CD8-positive, alpha-beta memory T cell (primary cell): ENCODE measurements at places on chromosomes 16 and 17.
A peak's percentile ranks its signal among the peaks of the same experiment; 100 is the strongest.

DNA sequence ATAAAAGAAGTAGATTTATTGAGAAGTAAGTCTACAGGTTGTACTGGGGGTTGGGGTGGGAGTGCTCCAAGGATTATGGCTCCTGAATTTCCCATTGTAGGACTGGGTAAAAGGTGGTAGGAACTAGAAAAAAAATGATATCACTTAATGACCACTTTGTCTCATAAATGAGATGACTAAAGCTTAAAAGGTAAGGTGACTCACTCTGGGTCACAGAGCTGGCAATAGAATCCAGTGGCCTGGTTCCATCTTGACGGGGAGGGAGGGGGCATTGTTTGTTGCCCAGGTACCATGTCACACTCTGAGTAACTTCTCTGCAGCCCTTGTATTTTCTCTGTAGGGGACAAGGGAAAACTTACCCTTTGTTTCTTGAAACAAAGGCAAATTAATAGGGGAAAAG lies 126.1 kb downstream of the PITPNC1 start:
- peaks cover 19% of the 10 kb centered on the region for H3K4me1 ChIP-seq
- no peak overlapping the region for H3K27ac ChIP-seq
- DNase-seq, result no peak
- no peak overlapping the region for H3K4me3 ChIP-seq
- H3K27me3 ChIP-seq, result no peaks in the 10 kb centered on the region

DNA sequence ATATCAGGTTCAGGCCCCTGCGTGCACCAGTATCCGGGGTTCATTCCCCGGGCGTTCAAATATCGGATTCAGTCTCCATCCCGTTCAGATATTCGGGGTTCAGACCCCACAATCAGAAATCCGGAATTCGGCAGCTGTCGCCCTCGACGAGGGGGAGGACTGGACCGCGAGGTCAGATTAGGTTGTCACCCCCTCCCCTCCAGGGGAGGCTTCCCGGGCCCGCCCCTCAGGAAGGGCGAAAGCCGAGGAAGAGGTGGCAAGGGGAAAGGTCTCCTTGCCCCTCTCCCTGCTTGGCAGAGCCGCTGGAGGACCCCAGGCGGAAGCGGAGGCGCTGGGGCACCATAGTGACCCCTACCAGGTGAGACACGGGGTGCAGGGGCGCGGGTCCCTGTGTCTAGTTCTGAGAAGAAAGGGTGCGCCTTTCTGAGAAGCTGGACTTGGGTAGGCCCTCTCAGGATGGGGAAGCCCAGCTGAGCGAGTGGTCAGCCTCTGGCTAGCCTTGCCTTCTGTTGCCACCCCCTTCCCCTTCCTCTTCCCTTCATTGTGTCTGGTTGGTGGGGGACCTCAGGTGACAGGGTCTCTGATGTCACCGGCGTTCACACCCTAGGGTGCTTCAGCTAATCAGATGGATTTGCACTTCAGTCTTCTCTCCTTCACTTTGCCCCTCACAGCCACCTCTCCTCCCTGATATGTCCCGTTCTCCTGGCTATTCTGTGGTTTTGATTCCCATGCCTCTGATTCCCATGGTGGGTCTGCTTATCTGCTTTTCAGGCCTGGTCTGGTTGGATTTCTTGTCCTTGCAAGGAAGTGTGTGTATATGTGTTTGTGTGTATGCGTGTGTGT lies 844 bp downstream of the TAOK2 start:
- peaks cover 31% of the 10 kb centered on the region for H3K4me1 ChIP-seq
- H3K4me3 ChIP-seq, result peak overlapping the region; percentile 96
- H3K36me3 ChIP-seq, result peaks cover 16% of the 10 kb centered on the region
- H3K27me3 ChIP-seq, result no peaks in the 10 kb centered on the region

DNA sequence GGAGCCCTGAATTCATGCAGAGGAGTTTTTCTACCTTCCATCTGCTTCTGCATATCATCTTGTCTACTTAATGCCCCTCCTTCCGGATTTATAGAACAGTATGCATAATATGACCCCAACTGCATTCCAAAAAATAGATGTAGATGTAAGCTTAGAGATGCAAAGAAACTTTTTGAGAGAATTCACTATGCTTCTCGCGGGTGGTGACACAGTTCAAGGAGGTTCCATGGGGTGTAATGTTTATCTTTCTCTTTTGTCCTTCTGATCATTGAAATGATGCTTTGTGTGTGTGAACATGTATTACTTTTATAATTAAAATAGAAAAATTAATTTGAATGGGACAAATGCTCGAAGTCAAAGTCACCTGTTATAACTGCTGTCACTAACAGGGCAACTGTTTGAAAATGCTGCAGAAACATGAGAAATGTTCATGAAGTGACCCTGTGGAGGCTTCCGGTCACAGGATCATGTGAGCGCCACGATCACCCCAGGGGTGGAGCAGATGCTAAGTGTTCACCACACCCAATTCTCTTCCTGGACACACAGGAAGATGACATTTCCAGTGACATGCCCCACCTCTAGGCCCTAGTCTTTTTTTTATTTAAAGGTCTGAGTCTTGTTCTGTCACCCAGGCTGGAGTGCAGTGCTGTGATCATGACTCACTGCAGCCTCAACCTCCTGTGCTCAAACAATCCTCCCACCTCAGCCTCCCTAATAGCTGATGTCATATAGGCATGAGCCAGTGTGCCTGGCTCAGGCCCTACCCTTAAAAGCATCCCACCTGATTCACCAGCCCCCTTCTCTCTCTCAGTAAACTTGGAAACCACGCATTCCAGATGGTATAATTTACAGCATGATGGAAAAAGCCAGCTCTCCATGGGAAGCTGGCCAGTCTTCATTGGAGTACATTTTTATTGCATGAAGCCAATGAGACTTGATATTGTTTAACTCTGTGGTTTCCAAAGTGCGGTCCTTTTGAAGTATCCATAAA lies 21.0 kb upstream of the AGRP start:
- DNase-seq, result peak; percentile 56
- H3K27me3 ChIP-seq, result no peaks in the 10 kb centered on the region
- peaks cover 2% of the 10 kb centered on the region for H3K36me3 ChIP-seq

DNA sequence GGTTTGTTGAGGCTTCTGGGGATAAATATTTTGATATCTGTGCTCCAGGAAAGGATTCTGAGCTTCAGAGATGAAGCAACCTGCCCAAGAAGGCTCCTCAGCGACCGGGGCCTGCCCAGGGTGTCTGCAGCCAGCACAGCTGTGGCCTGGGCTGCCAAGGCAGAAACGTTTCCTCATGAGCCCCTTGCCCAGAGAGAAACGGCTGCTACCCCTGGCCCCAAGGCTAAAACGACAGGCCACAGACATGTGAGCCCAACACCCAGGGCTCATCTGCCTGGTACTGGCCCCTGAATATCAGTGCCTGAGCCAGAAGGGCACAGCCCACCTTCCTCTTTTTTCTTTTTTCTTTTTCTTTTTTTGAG lies 45.4 kb upstream of the RASD1 start:
- no peaks in the 10 kb centered on the region for H3K36me3 ChIP-seq
- no peak overlapping the region for H3K4me3 ChIP-seq
- H3K27ac ChIP-seq, result no peak overlapping the region
- no peaks in the 10 kb centered on the region for H3K4me1 ChIP-seq
- no peak for DNase-seq

DNA sequence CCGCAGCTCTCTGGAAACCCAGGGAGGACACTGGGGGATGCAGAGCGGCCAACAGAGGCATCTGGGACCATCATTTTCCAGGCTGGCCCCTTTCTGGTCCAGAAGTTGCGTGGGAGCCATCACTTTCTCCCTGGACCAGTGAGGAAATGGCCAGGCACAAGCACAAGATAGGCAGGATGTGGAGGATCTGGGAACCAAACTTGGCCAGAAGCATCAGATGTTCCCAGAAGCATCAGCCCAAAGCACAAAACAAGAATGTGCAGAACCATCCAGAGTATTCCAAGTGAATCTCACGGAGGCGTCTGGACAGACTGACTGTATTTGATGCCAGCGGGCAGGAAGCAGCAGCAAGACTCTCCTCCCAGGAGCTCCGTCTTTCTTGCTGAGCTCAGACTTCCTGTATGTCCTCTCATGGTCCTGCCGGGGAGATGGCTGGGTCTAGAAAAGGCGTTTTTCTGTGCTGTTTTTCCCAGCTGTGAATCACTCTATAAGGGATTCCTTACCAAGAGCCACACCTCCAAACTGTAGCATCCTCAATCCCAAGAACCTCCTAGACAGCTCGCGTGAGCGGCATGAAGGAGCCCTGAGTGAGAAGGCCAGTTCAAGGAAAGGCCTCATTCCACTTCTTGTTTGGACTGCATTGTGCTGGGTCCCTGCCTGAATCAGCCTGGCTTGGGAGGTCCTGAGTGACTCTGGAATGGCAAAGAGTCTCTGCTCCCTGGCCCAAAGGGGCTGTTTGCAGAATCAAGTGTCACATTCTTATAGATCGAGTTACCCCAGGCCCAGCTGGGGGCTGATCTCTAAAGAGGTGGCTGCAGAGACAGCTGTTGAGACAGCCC lies 49.5 kb upstream of the MTSS2 start:
- H3K27ac ChIP-seq, result no peak overlapping the region
- H3K4me3 ChIP-seq, result no peak overlapping the region
- peaks cover 27% of the 10 kb centered on the region for H3K4me1 ChIP-seq

DNA sequence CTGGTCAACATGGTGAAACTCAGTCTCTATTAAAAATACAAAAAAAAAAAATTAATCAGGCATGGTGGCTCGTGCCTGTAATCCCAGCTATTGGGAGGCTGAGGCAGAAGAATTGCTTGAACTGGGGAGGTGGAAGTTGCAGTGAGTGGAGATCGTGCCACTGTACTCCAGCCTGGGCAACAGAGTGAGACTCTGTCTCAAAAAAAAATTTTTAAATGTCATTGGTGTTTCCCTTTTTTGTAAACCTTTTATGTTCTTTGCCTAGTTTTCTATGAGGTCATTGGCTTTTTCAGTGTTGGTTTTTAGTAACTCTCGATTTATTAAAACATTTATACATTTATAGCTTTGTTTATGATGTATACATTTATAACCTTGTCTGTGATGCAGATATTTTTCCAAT lies 18.2 kb downstream of the NLRC5 start:
- H3K4me1 ChIP-seq, result peaks cover 98% of the 10 kb centered on the region
- no peaks in the 10 kb centered on the region for H3K27me3 ChIP-seq
- H3K27ac ChIP-seq, result no peak overlapping the region

- DNase-seq, result no peak
- H3K4me1 ChIP-seq, result no peaks in the 10 kb centered on the region
- H3K36me3 ChIP-seq, result no peaks in the 10 kb centered on the region
- H3K4me3 ChIP-seq, result no peak overlapping the region
- no peak overlapping the region for H3K27ac ChIP-seq
- peaks cover 13% of the 10 kb centered on the region for H3K27me3 ChIP-seq
Measured at GRCh38 chr16:22163806-22164205, 1.5 kb downstream of the SDR42E2 start.

GRCh38 chr17:17557796-17558195 lies 33.7 kb downstream of the PEMT start:
- no peak overlapping the region for H3K4me3 ChIP-seq
- no peak for DNase-seq
- H3K36me3 ChIP-seq, result no peaks in the 10 kb centered on the region

GRCh38 chr16:78503602-78504001 lies 404.1 kb downstream of the WWOX start:
- H3K36me3 ChIP-seq, result no peaks in the 10 kb centered on the region
- peak; percentile 14 for DNase-seq
- no peaks in the 10 kb centered on the region for H3K4me1 ChIP-seq
- H3K27ac ChIP-seq, result no peak overlapping the region
- no peak overlapping the region for H3K4me3 ChIP-seq
- no peaks in the 10 kb centered on the region for H3K27me3 ChIP-seq

- DNase-seq, result no peak
- H3K36me3 ChIP-seq, result no peaks in the 10 kb centered on the region
- no peak overlapping the region for H3K27ac ChIP-seq
- peaks cover 3% of the 10 kb centered on the region for H3K27me3 ChIP-seq
- peaks cover 14% of the 10 kb centered on the region for H3K4me1 ChIP-seq
Measured at GRCh38 chr17:17367931-17368330, 64.8 kb downstream of the NT5M start.

- H3K27me3 ChIP-seq, result no peaks in the 10 kb centered on the region
- H3K27ac ChIP-seq, result no peak overlapping the region
- H3K4me1 ChIP-seq, result no peaks in the 10 kb centered on the region
- no peaks in the 10 kb centered on the region for H3K36me3 ChIP-seq
- H3K4me3 ChIP-seq, result no peak overlapping the region
Measured at GRCh38 chr16:13895516-13895915, 24.4 kb upstream of the ERCC4 start.

DNA sequence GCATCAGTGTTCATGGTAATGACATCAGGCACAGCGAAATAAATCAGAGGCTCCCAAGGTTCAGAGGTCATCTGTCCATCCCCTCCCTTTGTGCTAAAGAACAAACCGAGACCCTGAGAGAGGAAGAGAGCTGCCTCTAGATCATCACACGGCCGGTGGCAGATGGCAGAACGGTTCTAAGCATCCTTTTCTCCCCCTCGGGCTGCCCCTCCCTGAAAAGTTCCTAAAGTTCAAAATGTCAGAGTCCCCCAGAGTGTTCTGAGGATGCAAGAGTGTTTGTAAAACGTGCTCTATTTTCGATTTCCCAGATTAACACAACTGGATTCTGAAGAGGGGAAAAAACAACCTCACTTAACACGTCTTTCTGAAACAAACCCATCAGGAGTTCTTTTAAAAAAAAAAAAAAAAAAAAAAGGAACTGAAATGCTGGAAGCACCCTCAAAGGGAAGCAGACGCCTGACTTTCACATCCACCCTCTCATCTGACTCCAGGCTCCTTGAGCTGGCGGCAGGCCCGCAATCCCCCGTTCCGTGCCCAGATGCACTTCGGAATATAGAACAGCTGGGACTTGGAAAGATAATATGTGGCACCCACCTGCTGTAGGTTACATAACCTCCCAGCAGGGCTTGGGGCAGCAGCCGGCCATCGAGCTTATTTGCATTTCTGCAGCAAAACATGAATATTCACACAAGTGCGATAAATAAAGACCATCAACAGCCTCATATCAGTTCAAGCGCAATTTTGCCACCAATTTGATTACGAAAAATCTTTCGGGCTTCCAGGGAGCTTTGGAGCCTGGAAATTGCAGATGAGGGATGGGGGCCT lies 115.5 kb upstream of the SMURF2 start:
- peak overlapping the region; percentile 14 for H3K4me3 ChIP-seq
- H3K27ac ChIP-seq, result no peak overlapping the region
- H3K4me1 ChIP-seq, result peaks cover 22% of the 10 kb centered on the region
- DNase-seq, result no peak

- no peaks in the 10 kb centered on the region for H3K36me3 ChIP-seq
- H3K4me1 ChIP-seq, result no peaks in the 10 kb centered on the region
- no peaks in the 10 kb centered on the region for H3K27me3 ChIP-seq
- no peak overlapping the region for H3K4me3 ChIP-seq
- DNase-seq, result no peak
- H3K27ac ChIP-seq, result no peak overlapping the region
Measured at GRCh38 chr17:69336580-69336979, 9.6 kb upstream of the ABCA5 start.
